Stimulated activated CD8-positive, alpha-beta memory T cell treated with anti-CD3 and anti-CD28 coated beads, Interleukin-2, amount 100 ng/mL, for 48 hours (primary cell): ENCODE measurements at places on chromosomes 6 and 20.
A peak's percentile ranks its signal among the peaks of the same experiment; 100 is the strongest.

DNA sequence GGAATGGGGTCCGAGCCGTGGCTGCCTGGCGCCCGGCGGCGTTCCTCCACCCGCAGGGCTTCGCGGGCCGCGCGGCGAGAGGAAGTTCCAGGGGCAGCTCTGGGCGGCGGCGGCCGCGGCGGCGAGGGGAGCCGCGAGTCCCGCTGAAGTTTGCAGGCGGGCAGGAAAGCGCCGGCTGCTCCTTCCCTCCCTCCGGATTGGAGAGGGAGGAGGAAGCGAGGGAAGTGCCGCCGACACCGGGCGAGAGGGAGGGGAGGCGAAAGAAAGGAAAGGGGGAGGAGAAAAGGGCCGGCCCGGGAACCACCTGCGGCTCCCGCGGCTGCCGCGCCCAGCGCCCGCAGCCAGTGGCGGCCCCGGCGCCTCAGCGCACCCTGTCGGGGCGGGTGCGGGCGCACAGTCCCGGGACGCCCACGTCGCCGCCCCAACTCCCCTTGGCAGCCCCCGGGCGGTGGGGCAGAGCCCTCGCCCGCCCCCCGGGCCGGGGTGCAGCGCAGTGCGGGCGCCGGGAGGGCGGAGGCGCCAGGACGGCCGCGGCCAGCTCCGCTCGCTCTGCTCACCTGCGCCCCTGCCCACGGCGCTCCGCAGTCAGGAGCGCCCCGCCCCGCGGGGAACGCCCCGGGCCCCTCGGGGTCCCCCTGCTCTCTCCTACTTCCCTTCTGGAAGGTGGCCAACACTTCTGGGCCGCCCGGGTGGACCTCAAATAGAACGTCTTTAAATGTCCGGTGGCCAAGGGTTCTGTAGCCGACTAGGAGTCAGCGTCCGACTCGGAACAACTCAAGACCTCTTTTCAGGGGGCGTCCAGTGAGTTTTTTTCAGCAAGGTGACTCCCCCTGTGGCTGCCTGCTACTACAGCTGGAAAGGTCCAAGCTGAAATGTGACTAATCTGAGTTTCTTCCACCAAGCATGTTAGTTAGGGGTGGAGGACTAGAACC lies 80.3 kb upstream of the CCDC28A start:
- DNase-seq = peak; percentile 4

- DNase-seq = no peak
Measured at GRCh38 chr6:37262446-37263026, 4.6 kb upstream of the TMEM217 start.

DNA sequence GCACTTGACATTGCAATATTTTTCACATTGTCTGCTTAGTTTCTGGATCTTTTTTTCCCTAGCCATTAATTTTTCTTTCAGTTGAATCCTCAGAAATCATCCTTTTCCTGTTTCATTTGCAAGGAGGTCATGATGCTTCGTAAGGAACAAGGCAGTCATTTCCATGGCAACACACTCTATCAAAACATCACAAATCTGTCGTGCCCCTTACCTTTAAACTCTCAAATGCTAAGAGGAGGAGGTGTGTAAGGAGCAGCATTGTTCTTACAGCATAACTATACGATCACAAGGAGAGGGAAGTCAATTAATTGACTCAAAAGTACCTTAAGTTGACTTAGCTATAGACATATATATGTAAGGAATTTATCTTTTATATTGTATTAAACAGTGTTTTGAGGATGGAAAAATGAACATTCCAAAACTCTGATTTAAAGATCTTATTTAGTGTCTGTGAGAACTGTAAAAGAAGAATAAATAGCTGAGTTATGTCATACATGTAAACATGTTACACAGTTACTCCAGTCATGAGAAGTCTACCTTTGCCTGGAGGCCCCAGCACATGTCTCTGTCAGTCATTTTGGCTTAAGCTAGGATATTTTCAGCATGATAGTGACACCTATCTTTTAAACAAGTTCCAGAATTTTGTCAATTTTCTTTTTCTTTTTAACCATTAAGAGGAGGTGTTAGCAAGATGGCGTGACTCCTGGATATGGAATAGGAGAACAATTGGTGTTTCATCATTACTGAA lies 41.6 kb downstream of the CDKAL1 start:
- DNase-seq = no peak

GRCh38 chr6:88135578-88136114 lies 30.5 kb downstream of the CNR1 start:
- DNase-seq = no peak

- DNase-seq = no peak
Measured at GRCh38 chr20:56801971-56802755, 173.1 kb downstream of the TFAP2C start.
